ENCODE measurements at places on chromosomes 1 and 21.

DNA sequence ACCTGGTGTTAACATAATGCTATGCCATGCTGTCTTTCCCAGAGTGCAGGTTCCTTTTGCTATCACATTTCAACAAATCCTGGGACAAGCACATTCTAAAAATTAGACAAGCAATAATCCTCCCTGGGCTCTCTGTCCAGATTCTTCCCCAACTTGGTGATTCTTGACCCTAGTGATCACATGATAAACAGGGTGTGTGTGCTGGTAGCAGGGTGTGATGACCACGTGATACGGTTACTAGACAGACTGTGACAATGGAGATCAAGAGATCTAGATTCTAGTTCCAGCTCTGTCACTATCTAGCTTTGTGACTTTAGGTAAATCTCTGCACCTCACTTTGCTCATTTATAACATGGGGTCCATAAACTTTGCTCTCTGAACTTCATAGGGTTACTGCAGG, 61.9 kb upstream of the HSD17B7 start:
- no peak for DNase-seq

- no peak for DNase-seq
Observed at GRCh38 chr1:31289021-31289420, 7.6 kb downstream of the SNRNP40 start.

GRCh38 chr21:35641271-35642016, 418.9 kb downstream of the SETD4 start:
- peak; percentile 77 for DNase-seq

DNA sequence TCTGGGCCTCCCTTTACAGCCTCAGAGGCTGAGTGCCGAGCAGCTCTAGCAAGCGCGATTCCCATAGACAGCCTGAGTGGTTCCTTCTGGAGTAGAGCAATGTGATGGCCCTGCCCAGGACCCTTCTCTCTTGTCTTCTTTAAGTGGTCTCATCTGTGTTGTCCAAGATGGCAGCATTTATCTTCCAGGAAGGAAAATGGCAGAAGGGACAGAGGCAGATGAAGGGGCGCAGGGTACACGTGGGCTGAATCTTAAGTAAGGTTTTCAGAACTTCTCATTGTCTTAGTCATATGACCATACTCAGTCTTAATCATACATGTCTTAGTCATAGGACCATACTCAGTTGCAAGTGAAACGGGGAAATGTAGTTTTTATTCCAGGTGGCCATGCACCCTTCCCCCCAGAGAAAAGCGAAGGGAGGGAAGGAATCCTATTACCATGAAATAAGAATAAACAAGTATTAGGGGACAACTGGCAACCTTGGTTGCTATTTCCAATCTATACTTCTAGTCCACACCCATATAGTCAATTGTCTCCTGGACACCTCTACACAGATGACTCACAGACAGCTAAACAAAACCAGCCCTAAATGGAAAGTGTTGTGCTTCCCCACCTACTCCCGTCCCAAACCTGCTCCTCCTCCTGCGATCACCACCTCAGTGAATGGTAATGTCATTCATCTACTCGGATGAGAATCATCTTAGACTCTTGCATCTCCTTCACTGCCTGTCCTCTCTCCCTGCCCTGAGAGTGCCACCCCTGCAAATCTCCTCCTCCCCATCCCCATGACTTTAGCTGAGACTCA, 13.3 kb downstream of the OVAAL start:
- peak; percentile 10 for DNase-seq

- DNase-seq = peak; percentile 85
Observed at GRCh38 chr21:45570826-45571601, 28.8 kb upstream of the SLC19A1 start.

GRCh38 chr1:37471345-37472231, 2.8 kb upstream of the ZC3H12A start:
- peak; percentile 94 for DNase-seq

- no peak for DNase-seq
Observed at GRCh38 chr1:25682059-25682601, 65.5 kb downstream of the MAN1C1 start.

- no peak for DNase-seq
Observed at GRCh38 chr1:155051777-155052398, 772 bp downstream of the ADAM15 start.

Measured in amniotic epithelial cell (primary cell).